ENCODE measurements at places on chromosomes 16 and 17.

DNA sequence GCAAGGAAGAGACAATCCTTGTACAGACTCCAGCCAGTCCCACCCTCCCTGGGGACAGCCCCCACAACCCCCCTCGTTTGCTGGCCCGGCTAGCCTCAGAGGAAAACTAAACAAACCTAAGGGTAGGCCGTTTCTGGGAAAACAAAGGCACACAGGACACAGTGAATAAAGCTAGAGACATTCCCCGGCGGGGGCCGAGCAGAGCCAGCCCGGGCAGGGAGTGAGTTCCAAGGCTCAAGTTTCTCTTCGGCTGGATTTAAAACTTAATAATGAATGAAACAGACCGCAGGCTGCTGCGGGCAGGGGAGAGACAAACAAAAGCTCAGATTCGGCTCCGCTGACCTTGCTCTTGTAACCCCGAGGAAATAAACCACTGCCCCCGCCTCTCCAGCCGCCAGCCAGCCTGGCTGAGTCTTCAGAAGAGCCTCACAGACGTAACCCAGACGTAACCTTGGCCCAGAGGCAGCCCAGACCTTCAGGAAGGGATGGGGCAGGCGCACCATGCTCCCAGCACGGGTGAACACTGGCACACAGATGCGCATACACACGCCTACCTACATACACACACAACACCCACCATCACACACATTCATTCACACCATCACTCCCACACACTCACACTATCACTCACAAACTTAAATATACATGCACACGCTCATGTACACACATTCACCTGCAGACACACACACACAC is 216.0 kb downstream of the ZNF423 start:
- DNase-seq = no peak

DNA sequence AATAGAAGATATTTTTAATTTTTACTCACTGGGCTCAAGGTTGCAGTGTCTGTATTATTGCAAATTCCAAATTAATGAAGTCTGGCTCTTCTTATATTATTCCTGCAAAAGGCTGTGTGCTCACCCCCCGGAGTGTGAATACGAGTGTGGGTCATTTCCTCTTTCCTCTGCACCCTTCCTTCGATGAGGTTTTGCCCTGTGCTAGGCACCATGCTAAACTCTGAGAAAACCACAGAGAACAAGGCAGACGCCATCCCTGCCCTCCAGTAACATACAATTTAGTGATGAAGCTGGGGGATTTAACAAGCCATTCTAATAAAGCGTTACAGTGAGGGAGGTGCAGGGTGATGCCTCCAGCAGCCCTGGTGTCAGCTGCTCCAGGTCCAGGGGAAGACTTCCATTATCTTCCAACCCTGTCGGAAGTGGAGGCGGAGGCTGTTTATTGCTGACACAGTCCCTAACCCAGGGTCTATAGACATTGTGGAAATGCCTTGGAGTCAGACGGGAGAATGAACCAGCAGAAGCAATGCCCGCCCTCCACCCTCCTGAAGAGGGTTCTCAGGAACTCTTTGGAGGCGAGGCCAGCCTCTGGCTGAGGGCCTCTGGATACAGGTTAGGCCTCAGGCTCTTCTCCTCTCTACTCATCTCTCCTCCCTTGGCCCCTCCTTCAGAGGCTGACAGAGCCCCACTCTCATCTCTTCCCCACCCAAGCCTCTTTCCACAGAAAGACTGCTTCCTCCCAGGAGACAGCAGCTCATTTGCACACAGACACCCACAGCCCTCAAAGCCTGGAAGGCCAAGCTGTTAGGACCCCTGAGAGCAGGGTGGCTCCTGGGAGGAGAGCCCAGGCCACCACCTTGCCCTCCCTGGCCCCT is 2.0 kb upstream of the ACE start:
- no peak for DNase-seq

GRCh38 chr16:65700596-65700995 is 578.7 kb upstream of the CDH11 start:
- no peak for DNase-seq

DNA sequence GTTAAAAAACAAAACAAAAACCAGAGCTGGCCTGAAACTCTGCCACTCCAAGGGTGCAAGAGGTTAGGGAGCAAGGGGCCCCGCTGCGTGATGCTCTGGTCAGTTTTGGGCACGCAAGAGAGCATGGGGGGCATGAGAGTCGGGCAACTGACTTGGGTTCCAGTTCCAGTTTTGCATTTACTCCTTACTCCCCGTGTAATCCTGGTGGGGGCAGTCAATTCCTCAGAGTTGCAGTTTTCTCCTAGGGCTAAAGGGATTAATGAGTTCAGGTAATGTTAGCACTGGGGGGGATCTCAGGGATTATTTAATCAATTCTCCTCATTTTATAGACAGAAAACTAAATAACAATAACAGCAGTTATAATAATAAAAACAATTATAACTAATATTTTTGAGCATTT is 72.9 kb upstream of the PMFBP1 start:
- DNase-seq = no peak

- no peak for DNase-seq
Observed at GRCh38 chr17:39080421-39081078, 70.9 kb downstream of the PLXDC1 start.

DNA sequence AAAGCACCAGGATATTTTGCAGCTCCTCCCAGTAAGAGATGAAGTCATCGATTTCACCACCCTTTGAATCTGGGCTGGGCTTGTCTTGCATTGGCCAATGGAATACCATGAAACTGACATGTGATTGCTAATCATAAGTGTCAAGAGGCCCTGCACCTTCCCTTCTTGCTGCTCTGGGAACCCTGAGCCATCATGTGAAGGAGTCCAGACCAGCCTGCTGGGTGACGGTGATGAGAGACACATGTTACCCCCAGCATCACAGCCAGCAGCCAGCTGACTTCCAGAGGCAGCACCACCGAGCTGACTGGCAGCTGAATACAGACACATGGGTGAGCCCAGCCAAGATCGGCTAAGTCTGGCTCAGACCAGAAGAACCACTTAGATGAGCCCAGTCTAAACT is 43.6 kb upstream of the CACNG4 start:
- no peak for DNase-seq

GRCh38 chr16:69706256-69706974 is 19.9 kb downstream of the NQO1 start:
- no peak for DNase-seq

- no peak for DNase-seq
Observed at GRCh38 chr16:88005181-88005581, 53.9 kb downstream of the BANP start.

- DNase-seq = no peak
Observed at GRCh38 chr17:14125518-14126137, 56.3 kb downstream of the COX10 start.

DNA sequence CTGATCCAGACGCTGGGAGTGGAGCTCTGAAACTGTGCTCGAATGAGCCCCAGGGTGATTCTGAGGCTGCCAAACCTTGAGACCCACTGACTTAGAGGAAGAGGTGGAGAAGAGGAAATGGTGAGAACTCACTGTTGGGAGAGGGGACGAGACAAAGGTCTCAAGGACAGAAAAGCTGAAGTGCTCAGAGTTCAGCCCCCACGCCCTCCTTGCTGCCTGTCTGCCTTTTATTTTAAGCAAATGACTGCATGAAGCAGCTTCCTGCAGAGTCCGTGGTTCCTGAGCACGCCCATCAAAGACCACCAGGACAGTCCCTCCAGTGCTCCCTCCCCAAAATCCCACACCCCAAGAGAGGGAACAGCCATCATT is 20.4 kb downstream of the COTL1 start:
- no peak for DNase-seq

DNA sequence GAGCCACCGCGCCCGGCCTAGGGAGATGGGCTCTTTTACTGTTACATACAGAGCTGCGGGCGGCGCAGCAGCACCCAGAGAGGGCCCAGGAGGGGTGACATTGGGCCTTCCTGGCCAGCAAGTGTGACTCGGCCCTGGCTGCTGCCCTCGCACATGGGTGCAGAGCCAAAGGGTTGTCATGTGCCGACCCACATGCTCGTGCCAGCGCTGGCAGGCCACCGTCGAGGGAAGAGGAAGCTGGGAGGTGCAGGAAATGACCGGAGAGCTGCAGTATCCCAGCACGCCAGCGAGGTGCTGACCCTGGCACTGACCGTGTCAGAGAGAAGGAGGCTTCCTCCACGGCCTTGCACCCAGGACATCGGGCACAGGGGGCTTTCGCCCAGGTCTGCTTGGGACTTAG is 8.0 kb downstream of the ENDOV start:
- DNase-seq = no peak

All from stimulated activated CD4-positive, alpha-beta T cell treated with anti-CD3 and anti-CD28 coated beads, Interleukin-12 subunit alpha, Interleukin-12 subunit beta, amount 100 ng/mL, for 4 hours (primary cell).